ENCODE measurements at places on chromosomes 2 and 18.

- peak; percentile 84 for DNase-seq
Observed at GRCh38 chr2:64865073-64865830, 123.9 kb upstream of the SLC1A4 start.

DNA sequence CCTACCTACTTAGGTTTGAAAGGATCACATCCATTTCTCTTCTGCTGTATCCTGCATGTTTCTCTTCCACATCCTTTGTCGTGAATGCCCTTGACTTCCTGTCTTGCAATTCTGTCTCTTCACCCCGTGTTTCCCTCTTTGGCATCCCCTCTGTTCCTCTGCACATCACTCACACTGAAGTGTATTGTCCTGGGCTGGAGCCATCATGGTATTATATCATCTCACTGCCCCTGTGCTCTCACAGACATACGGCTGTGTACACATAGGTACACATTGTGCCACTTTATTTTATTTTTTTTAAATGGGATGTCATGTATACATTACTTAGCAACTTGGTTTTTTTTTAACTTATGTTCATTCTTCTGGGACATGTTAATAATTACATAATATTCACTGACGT lies 291.6 kb downstream of the ALPK2 start:
- no peak for DNase-seq

- DNase-seq: no peak
Observed at GRCh38 chr2:70806013-70806412, 14.4 kb downstream of the CLEC4F start.

DNA sequence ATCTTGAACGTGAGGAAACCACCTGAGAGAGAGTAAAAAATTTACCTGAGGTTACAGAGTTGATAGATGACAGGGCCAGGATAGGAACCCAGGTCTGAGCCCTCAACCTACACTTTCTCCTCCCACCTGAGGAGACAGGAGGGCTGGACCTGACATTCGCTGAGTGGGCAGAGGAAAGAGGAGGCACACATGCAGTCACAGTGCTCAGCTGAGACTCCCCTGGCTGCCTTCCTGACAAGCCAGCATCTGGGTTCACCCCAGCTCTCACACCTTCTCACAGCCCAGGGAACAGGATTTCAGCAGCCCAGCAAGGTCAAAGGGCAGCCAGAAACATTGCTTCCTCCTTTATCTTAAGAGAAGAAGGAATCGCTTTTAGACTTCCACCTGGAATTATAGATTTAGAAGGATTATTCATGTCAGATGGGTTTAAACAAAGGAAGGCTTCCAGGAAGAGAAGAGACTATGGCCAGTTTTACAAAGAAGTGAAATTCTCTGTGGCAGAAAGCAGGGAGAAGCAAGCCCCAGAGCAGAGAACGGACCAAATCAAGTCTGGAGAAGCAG lies 18.1 kb upstream of the PKDCC start:
- no peak for DNase-seq

DNA sequence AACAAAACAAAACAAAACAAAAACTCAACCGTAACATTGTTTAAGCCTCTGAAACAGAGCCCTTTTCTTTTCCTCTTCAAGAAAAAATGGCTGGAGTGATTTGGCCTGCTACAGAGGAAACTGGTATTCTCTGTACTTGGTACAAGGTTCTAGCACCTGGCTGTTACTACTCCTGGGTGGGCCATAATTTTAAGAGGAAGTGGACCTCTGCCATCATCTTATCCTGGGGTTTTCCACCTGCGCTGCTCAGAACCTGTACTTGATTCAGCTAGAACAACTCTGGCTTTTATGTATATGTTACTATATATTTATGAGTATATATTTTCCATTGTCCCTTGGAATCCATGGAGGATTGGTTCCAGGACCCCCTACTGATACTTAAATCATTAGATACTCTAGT lies 22.5 kb downstream of the SRSF7 start:
- no peak for DNase-seq

DNA sequence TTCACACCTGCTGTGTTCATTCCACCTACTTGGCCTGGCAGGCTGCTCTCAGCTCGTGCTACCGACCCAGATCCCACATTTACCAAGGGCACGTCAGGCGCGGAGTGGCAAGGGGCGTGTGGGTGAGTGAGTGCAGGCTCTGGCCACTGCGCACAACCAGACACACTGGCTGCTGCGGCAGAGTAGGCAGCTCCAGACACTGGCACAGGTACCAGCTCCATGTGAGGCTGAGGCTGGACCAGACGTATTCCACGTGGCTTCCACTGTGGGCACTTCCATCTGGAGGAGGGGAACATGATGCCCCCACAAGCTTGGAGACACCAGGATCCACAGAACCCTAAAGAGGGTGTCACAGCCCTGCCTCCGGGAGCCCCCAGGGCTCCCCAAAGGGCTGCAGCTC lies 74.6 kb upstream of the ZNF804A start:
- DNase-seq: no peak

DNA sequence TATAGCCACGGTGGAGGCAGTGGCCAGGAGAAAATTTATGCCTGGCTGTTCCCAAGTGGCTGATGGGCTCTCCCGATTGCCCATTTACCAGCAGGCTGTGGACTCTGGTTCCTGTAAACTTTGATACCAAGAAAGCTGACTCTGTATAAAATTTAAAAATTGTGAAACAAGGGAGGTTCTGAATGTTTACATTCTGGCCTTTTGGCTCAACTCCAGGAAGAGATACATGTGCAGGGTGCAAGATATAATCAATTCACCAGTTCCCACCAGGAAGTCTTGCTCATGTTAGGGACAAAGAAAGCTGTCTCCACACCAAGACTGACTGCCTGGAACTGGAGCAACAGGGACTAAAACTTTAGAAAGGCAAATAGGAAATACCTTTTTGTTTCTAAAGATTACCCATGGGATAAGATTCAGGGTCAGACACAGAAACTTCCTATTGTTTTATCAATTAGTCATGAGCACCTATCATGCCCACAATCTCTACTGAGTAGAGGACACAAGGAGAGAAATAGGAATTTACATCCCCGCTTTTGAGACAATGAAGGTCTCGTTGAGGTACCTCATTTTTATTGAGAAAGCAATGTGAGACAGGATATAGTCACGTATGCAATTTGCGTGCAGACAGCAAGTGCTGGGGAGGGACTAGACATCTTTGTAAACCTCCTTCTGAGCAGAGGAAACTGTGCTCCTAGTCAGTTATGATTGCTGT lies 123.5 kb downstream of the LIPG start:
- DNase-seq: no peak

- DNase-seq: no peak
Observed at GRCh38 chr18:59748628-59749360, 51.6 kb upstream of the CCBE1 start.

DNA sequence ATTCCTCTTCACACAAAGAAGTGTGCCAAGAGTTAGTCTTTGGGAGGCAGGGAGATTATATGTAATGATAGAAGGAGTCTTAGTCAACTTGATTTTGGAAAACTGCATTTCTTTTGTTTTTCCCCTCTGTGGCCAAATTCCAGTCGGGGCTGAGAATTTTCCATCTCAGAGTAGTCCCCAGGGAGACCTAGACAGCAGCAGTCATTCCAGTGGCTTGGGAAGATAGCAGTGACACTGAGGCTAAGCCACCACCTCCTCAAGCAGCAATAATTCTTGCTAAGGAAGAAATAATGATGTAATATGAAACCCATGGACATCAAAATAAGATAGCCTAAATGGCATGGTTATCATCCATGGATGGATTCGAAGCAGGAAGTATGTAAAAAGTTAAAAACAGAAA lies 21.0 kb upstream of the CCDC141 start:
- DNase-seq: no peak

- no peak for DNase-seq
Observed at GRCh38 chr18:40473221-40474029, 1481.6 kb upstream of the PIK3C3 start.

DNA sequence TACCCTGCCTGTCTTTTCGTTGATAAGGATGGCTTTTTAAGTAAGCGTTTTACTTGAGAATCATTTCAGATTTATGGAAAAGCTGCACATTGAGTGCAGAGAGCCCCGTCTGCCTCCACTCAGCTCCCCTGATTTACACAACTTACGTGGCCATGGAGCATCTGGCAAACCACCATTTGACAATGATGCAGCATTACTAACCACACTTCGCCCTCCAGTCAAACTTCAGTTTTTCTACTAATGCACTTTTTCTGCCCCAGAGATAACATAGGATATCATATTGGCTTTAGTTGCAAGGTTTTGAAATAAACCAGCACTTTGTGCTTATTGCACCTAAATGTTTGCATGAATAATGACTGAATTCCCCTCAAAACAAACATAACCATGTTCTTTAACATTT lies 165.1 kb upstream of the TPO start:
- no peak for DNase-seq

- no peak for DNase-seq
Observed at GRCh38 chr2:47014564-47015051, 99.0 kb upstream of the MCFD2 start.

- DNase-seq: peak; percentile 37
Observed at GRCh38 chr2:10909050-10909995, 2.4 kb upstream of the KCNF1 start.

GRCh38 chr2:44612276-44612675 lies 250.5 kb downstream of the CAMKMT start:
- no peak for DNase-seq

DNA sequence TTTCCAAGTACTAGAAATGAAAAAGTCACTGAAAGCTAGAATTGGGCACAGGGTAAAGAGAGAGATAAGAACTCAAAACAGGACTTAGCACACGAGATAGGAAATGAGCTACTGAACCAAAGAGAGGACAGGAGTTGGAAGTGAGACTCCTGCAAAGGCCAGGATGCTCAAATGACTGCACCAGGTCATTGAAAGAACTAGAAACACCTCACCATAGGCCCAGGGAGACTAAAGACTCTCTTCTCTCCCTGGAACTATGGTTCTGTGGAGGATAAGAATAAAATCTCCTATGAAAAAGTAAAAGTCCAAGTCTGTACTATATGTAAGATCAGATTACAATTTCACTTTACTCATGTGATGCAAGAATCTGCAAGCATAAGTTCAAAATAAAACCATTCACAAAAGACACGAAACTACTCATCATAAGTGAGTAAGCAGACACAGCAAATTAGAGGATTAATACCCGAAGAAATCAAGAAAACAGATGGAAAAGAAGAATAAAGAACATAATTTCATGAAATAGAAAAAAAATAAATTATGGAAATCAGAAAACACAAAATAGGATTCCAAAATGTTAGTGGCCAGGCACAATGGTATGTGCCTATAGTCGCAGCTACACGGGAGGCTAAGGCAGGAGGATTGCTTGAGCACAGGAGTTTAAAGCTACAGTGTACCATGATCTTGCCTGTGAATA lies 6.5 kb downstream of the NBAS start:
- DNase-seq: no peak

- no peak for DNase-seq
Observed at GRCh38 chr18:21452796-21453510, 147.6 kb downstream of the ESCO1 start.

DNA sequence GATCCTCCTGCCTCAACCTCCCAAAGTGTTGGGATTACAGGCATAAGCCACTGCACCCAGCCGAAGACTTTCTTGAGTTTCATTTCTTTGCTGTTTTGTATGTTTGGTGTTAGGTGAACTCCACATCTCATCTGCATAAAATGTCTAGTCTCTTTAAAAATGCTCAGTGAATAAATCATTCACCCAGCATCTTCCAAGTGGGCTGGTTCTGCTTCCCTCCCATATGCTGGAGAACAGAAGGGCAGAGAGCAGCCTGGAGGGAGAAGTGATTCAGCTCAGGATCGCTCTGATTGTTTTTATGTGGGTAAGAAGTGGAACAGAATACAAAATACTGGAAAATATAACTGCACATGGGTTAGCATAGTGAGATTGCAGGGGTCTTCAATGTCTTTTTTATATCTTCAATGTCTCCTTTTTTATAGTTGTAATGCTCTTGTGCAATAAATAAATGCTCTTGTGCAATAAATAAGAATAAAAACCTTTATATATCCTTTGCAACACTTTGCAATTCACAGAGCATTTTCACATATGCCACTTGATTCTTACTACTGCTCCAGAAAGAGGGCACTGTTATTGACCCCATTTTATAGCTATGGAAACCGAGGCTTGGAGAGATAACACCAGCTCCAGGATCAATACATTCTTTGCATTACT lies 253.0 kb upstream of the NCKAP5 start:
- DNase-seq: no peak

GRCh38 chr2:137963535-137964065 lies 673 bp upstream of the HNMT start:
- DNase-seq: no peak

DNA sequence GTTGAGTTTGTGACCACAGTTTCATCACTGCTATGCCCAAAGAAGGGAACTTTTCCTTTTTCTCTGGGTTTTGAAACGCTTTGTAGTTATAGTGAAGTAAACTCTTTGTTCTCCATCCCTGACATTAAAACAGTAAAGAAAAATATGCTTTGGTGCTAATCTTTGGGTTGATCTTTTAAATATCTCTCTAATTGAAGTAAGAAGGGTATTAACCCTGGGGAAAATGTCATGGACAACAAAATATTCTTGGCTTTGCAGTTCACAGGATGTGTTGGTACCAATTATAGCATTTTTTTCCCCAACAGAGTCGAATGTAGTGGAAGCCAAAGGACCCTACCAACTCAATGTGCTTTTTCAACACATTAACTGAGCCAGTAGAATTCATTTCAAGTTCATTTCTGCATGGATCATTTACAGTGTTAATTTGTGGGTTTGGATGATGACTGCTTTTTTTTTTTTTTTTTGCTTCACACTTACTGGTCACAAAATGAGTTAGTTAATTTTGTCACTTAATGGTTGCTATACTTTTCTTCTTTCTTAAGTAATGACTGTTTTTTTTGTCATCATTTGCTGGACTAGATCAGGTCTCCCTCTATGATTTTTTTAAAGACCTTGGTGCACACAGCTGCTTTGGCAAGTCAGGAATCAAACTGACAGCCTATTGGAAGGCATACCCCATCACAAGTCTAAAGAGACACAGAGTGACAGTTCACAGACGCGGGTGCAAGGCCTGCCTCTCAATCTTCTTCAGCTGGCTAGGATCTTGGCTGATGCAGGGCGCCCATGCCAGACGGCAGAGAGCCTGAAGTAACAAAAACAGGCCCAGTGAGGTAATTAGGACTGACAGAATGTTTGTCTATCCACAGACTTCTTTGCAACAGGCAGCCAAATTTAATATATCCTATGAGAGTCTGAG lies 98.8 kb upstream of the MMADHC start:
- DNase-seq: no peak

DNA sequence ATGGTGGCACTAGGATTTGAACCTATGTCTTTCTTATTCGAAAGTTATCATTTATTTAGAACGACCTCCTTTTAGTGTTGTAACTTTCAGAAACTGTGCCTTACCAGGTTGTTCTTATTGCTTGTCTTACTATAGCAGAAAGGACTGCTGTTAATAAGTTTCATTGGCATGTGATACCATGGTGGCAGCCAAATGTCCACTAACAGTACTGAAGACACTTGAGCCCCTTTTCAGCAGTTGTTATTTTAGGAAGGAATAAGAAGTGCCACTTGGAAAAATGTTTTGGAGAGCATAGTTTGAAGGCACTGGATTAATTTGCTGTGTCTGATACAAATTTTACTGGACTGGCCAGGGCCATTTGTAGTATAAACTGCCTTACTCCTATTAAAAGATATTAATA lies 37.7 kb downstream of the CEP192 start:
- DNase-seq: no peak

GRCh38 chr2:70648961-70649360 lies 95.3 kb upstream of the TGFA start:
- DNase-seq: no peak

- peak; percentile 92 for DNase-seq
Observed at GRCh38 chr2:99559075-99559662, 69.4 kb upstream of the REV1 start.

GRCh38 chr18:3060667-3061580 lies 48.0 kb upstream of the LPIN2 start:
- DNase-seq: no peak

All from right forelimb (tissue), 1 donor.